ENCODE measurements at places on chromosomes 4 and X. TPM values are rescaled to one million over a fixed set of nuclear protein-coding genes. Genes with fewer than 3 reads are reported as not detected.

GRCh38 chrX:69285401-69285877, 120.2 kb upstream of the PJA1 start:
- H3K4me1 ChIP-seq: no peaks in the 10 kb centered on the region
- peak overlapping the region; percentile 67 for H3K4me3 ChIP-seq
- H3K27ac ChIP-seq: no peak overlapping the region
- DNase-seq: peak; percentile 79

DNA sequence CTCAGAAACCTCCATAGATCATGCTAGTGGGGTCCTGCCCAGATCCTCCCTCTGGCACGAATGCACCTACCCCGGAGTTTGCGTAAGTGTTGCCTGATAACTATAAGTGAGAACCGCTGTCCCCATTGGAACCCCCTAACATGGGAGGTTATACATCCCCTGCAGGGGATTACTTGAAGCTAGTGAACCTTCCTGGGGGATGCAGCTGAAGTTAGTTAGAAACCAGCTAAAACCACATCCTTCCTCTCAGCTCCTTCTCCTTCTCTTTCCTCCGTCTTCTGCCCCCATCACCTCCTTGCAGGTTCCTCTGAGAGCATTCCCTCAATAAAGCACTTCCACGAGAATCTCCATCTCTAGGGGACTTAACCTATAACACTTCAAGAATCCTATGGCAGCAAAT, 95.0 kb downstream of the ZNF827 start:
- H3K27me3 ChIP-seq: no peaks in the 10 kb centered on the region
- H3K4me1 ChIP-seq: peaks cover 31% of the 10 kb centered on the region
- DNase-seq: no peak
- no peak overlapping the region for H3K4me3 ChIP-seq
- H3K27ac ChIP-seq: no peak overlapping the region

GRCh38 chrX:50881028-50881427, 29.5 kb upstream of the BMP15 start:
- H3K4me1 ChIP-seq: no peaks in the 10 kb centered on the region
- H3K36me3 ChIP-seq: no peaks in the 10 kb centered on the region
- H3K27ac ChIP-seq: no peak overlapping the region
- H3K27me3 ChIP-seq: no peaks in the 10 kb centered on the region
- no peak for DNase-seq
- no peak overlapping the region for H3K4me3 ChIP-seq

- no peak overlapping the region for H3K4me3 ChIP-seq
- no peaks in the 10 kb centered on the region for H3K27me3 ChIP-seq
- no peak overlapping the region for H3K27ac ChIP-seq
These were observed 102.9 kb upstream of the PGRMC2 start for GRCh38 chr4:128390475-128390996.

DNA sequence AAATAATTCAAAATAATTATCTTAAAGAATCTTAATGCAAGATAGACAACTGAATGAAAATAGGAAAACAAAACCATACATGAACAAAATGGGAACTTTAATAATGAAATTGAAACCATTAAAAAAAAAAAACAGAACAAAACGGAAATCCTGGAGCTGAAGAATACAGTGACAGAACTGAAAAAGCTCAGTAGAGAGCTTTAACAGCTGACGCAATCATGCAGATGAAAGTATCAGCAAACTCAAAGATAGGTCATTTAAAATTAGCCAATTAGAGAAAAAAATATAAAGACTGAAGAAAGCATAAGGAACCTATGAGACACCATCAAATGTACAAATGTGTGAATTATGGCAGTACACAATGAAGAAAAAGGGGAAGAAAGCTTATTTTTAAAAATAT, 18.8 kb downstream of the SLC25A31 start:
- no peak for DNase-seq
- no peak overlapping the region for H3K4me3 ChIP-seq
- no peaks in the 10 kb centered on the region for H3K36me3 ChIP-seq
- H3K27ac ChIP-seq: no peak overlapping the region
- H3K4me1 ChIP-seq: no peaks in the 10 kb centered on the region

DNA sequence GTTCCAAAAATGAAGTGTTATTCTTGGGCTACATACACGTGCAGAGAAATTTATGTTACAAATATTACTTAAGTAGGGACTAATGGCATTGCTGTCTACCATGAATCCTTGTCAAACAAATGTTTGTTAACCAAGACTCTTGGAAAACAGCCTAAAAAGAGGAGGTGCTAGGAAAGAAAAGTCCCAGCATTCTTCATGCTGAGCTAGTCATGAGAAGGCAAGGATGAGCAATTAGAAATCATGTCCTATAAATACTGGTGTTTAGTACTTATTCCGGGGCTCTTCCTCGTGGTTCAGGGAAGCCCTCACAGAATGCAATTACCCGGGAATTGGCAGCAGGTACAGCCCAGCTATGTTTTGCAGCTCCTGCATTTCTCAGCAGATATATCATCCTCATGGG, 378.1 kb upstream of the FTHL17 start:
- no peaks in the 10 kb centered on the region for H3K27me3 ChIP-seq
- no peaks in the 10 kb centered on the region for H3K36me3 ChIP-seq
- no peak overlapping the region for H3K27ac ChIP-seq
- H3K4me1 ChIP-seq: no peaks in the 10 kb centered on the region
- DNase-seq: no peak

DNA sequence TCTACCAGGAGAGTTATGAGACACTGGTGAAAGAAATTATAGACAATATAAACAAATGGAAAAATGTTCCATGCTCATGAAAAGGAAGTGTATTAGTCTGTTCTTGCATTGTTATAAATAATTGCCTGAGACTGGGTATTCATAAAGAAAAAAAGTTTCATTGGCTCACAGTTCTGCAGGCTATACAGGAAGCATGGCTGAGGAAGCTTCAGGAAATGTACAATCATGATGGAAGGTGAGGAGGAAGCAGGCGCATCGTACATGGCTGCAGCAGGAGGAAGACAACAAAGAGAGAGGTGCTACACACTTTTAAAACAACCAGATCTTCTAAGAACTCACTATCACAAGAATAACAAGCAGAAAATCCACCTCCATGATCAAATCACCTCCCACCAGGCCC, 184.3 kb downstream of the NPNT start:
- no peaks in the 10 kb centered on the region for H3K27me3 ChIP-seq
- no peak for DNase-seq
- H3K27ac ChIP-seq: no peak overlapping the region
- no peak overlapping the region for H3K4me3 ChIP-seq
- H3K36me3 ChIP-seq: peaks cover 5% of the 10 kb centered on the region

GRCh38 chr4:44629280-44629866, 22.1 kb downstream of the YIPF7 start:
- no peak overlapping the region for H3K27ac ChIP-seq
- DNase-seq: peak; percentile 62
- H3K4me3 ChIP-seq: no peak overlapping the region
- no peaks in the 10 kb centered on the region for H3K36me3 ChIP-seq
- no peaks in the 10 kb centered on the region for H3K27me3 ChIP-seq

GRCh38 chr4:104593019-104593418, 98.3 kb upstream of the CXXC4 start:
- no peaks in the 10 kb centered on the region for H3K27me3 ChIP-seq
- H3K27ac ChIP-seq: no peak overlapping the region
- no peaks in the 10 kb centered on the region for H3K36me3 ChIP-seq
- no peak for DNase-seq

GRCh38 chrX:141989815-141990214, 86.1 kb downstream of the MAGEC1 start:
- no peaks in the 10 kb centered on the region for H3K27me3 ChIP-seq
- no peaks in the 10 kb centered on the region for H3K36me3 ChIP-seq
- H3K4me3 ChIP-seq: no peak overlapping the region
- no peak overlapping the region for H3K27ac ChIP-seq
- H3K4me1 ChIP-seq: no peaks in the 10 kb centered on the region
- no peak for DNase-seq

DNA sequence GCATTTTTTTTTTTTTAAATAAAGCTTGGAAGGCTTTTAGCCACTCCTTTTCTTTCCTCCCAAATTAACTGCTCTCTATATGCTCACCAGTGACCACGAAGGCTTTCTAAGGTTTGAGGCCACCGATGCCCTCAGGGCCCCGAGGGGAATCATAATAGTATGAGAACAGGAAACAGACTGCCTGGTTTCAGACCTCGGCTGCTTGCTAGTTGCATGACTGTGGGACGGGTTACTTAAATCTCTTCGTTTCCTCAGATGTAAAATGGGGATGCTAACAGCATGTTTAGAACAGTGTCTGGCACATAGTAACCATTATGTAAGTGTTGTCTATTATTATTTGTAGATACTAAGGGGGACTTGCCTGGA, 3.6 kb downstream of the LINC00632 start:
- no peak overlapping the region for H3K27ac ChIP-seq
- H3K4me1 ChIP-seq: no peaks in the 10 kb centered on the region
- H3K36me3 ChIP-seq: no peaks in the 10 kb centered on the region
- no peak for DNase-seq
- H3K4me3 ChIP-seq: no peak overlapping the region

- H3K27me3 ChIP-seq: no peaks in the 10 kb centered on the region
- no peak overlapping the region for H3K27ac ChIP-seq
- H3K4me1 ChIP-seq: no peaks in the 10 kb centered on the region
- no peak for DNase-seq
- H3K4me3 ChIP-seq: no peak overlapping the region
- H3K36me3 ChIP-seq: no peaks in the 10 kb centered on the region
These were observed 146.4 kb downstream of the FHIP1A start for GRCh38 chr4:151555151-151555945.

DNA sequence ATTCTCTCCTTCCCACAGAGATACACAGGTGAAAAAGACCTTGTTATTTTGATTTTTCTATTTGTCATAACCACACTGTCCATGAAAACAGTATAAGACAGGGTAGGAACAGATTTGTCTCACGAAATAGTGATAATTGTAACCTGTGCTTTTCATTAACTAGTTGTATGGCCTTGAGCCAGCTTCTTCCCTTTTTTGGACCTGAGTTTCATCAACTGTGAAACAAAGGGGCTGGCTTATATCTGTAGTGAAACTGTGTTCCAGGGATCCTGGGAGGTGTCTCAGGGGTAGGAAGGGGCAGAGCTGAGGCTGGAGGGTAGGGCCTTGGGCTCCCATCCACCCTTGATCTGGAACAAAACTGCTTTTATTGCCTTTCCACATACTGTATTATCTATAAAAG, 50.9 kb downstream of the MED28 start:
- DNase-seq: no peak
- no peak overlapping the region for H3K4me3 ChIP-seq
- H3K4me1 ChIP-seq: no peaks in the 10 kb centered on the region
- H3K36me3 ChIP-seq: no peaks in the 10 kb centered on the region
- H3K27me3 ChIP-seq: no peaks in the 10 kb centered on the region

DNA sequence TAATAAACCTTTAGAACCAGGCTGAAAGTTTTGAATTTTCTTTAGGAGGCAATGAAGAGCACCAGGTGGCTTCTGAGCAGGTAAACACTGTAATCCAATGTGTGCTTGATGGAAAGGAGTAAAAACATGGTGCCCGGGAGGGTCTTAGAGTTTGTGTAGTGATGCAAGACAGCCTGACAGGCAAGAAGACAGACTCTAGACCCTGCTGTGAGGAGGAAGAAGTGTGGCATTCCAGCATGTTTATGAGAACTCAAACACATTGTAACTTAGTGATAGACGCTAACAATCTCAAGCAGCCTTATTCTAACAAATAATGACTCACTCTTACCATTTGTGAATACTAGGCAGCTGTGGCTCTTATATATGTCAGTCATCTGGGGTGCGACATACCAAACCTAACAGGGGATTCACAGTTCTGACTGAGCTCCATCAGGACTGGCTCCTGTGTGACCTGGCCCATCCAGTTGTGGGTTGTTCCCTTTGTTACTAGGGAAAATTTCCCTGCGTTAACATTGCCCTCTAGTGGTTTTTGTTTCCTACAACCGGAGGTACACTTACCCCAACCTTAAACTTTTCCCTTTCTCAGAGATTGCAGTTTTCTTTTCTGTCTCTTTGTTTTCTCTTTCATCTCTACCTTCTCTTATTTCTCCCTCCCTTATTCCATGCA, 53.8 kb downstream of the VSIG4 start:
- DNase-seq: no peak
- no peak overlapping the region for H3K4me3 ChIP-seq
- H3K27me3 ChIP-seq: no peaks in the 10 kb centered on the region

GRCh38 chr4:142557239-142557801, 288.8 kb downstream of the INPP4B start:
- H3K4me1 ChIP-seq: no peaks in the 10 kb centered on the region
- no peaks in the 10 kb centered on the region for H3K27me3 ChIP-seq
- no peak for DNase-seq
- no peak overlapping the region for H3K4me3 ChIP-seq
- no peak overlapping the region for H3K27ac ChIP-seq

DNA sequence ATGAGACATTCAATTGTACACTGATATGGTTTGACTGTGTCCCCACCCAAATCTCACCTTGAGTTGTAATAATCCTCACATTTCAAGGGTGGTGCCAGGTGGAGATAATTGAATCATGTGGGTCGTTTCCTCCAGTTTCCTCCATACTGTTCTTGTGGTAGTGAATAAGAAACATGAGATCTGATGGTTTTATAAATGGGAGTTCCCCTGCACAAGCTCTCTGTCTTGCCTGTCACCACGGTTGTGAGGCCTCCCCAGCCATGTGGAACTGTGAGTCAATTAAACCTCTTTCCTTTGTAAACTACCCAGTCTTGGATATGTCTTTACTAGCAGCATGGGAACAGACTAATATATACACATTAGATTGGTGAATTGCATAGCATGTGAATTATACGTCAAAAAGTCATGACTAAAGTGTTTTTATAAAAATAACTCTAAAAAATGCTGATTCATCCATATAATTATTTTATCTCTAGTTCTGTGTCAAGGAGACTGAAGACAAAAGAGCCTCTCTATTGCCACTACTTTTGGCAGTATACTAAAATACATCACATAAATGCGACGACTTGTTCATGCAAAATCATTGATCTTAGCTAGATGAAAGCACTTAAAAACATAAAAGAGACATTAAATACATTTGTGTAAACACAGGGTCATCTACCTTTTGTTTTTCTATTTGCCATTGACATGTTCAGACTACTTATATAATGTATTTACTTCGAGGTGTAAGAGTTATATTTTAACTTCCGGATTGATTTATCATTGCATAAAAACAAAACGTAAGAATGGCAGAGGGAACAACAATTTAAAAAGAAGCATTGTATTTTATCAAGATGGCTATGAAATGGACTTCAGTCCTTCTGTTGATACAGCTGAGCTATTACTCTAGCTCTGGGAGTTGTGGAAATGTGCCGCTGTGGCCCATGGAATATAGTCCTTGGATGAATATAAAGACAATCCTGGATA, 50.1 kb downstream of the YTHDC1 start:
- H3K4me3 ChIP-seq: no peak overlapping the region
- DNase-seq: no peak
- no peak overlapping the region for H3K27ac ChIP-seq
- no peaks in the 10 kb centered on the region for H3K4me1 ChIP-seq

- no peak overlapping the region for H3K4me3 ChIP-seq
- no peak overlapping the region for H3K27ac ChIP-seq
- DNase-seq: no peak
- no peaks in the 10 kb centered on the region for H3K4me1 ChIP-seq
- no peaks in the 10 kb centered on the region for H3K27me3 ChIP-seq
- H3K36me3 ChIP-seq: no peaks in the 10 kb centered on the region
These were observed 12.1 kb downstream of the HEPH start for GRCh38 chrX:66176134-66176533.

GRCh38 chr4:80911458-80911857, 119.0 kb upstream of the BMP3 start:
- H3K27ac ChIP-seq: no peak overlapping the region
- H3K36me3 ChIP-seq: no peaks in the 10 kb centered on the region
- no peaks in the 10 kb centered on the region for H3K27me3 ChIP-seq

Gene PRR32
- not detected for total RNA-seq

Gene LRCH2
- total RNA-seq: 2.5 TPM

Gene ATOH1
- not detected for total RNA-seq

Gene FRMPD4
- 1.8 TPM for total RNA-seq

Gene SLC6A14
- not detected for total RNA-seq

Gene ZMAT1
- 0.29 TPM for total RNA-seq

Gene SH3D19
- total RNA-seq: 86.0 TPM

Gene SMIM10L2A
- total RNA-seq: under 0.01 TPM

Gene FOXO4
- total RNA-seq: 6.8 TPM
